ENCODE measurements at places on chromosomes 1 and 21.

DNA sequence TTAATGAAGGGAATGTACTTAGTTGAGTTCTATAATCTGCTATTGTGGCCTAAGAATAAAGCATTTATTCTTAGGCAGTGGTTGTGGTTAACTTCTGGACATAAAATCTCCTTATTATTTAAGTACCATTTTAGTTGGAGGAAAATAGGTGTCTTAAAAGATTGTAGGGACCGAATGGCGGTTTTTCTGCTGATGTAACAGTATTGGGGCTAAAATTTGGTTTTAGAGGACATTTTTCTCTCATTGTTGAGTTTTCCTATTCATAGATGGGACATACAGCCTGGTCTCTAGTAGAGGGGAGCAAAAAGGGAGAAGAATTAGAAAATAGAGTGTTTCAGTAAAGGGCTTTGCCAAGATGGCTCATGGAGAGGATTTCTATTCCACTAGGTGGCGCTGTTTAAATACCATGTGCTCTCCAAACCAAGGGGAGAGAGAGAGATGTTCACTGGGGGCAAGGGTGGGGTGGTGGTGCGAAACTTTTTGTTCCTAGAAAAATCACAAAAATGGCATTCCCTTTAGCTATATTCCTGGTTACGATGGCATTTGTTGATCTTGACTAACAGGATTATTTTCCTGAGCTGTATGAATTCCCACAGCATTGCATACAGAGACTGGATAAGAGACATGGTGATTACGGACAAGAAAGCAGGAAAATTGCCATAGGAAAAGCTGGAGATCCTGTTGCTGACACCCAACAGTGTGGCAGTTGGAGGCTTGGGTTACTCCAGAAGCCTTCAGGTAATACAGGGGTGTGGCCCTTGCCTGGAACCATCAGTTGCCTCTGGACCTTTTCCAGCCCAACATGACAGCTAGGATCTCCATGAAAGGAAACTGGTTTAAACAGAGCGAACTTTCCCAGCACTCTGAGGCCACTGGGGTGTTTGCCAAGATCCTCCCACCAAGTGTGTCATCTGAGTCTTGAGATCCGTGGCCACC, 18.2 kb upstream of the FCGR2A start:
- no peak for DNase-seq

DNA sequence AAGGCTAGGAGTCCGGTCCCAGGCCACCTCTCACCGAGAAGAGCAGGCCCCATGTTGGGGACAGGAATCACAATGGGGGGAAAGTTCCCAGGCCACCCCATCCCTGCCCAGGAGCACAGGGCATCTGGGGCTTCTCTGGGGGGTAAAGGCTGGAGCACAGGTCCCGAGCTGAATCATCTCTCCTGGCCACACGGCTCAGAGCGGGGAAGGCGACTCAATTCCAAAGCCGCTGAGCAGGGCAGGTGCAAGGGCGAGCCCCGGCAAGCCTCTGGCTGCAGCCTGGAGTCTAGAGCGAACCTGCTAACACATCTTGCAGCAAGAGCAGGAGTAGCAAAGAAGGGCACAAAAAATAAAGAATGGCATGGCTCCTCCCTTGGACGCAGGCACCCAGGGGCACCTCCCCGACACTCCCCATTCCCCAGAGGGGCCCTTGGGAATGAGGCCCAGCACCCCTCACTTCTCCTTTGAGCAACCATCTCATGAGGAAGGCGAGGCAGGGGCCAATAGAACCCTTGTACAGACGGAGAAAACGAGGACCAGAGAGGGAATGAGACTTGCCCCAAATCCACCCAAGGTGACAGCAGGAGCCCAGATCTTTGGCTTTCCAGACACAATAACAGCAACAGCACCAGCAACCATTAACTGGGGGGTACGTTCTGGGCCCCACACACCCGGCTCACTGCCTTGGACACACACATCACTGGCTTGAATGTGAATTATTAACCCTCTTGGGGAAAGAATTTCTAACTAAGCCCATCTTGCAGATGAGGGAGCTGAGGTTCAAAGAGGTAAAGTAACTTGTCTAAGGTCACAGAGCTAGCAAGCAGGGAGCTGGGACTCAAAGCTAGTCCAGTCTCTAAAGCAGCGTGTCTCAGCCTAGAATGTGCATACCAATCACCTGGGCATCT, 20.7 kb upstream of the ALDH4A1 start:
- no peak for DNase-seq

DNA sequence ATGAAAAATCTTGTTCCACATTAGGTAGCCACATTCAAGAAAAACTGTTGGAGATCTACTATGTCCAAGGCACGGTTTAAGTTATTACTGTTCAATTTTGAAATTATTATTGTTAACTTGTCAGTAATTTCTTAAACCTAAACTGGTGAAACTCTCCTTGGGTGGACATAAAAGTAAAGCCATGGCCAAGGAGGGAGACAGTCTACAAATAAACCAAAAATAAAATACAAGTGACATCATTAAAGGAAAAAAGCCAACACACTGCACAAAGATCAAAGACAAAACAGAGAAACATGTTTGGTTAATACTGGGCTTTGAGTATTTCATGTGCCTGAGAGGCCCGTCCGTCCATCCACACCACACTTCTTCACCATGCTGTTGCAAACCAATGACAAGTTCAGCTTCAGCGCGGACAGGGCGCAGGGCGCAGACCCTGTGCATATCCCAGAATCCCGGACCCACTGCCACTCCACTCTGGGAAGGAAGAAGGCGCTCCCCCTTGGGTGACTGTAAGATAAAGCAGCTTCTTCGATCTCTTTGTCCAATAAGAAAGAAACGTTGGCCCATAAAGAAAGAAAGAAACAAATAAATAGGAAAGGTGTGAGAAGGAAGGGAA, 918 bp upstream of the RASAL2 start:
- peak; percentile 6 for DNase-seq

GRCh38 chr1:113804421-113805255, 7.6 kb downstream of the RSBN1 start:
- no peak for DNase-seq

- no peak for DNase-seq
These were observed 362.7 kb upstream of the B3GALT2 start for GRCh38 chr1:193549081-193549480.

- DNase-seq = no peak
These were observed 28.3 kb downstream of the BACH1 start for GRCh38 chr21:29326914-29327554.

DNA sequence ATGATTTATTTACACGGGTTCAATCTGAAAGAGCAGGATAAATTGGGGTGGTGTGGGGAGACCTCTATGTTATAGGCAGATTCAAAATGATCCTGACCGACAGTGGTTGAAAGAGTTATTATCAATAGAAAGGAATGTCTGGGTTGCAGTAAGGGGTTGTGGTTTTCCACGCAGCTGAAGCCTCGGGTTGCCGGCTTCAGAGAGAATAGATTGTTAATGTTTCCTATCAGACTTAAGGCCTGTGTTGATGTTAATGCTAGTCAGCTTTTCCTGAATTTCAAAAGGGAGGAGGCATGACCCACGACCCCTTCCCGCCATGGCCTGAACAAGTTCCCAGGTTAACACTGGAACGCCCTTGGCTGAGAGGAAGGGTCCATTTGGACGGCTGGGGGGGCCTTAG, 2.2 kb upstream of the UBE2J2 start:
- no peak for DNase-seq

- DNase-seq = no peak
These were observed 23.4 kb downstream of the SPSB1 start for GRCh38 chr1:9316080-9316444.

DNA sequence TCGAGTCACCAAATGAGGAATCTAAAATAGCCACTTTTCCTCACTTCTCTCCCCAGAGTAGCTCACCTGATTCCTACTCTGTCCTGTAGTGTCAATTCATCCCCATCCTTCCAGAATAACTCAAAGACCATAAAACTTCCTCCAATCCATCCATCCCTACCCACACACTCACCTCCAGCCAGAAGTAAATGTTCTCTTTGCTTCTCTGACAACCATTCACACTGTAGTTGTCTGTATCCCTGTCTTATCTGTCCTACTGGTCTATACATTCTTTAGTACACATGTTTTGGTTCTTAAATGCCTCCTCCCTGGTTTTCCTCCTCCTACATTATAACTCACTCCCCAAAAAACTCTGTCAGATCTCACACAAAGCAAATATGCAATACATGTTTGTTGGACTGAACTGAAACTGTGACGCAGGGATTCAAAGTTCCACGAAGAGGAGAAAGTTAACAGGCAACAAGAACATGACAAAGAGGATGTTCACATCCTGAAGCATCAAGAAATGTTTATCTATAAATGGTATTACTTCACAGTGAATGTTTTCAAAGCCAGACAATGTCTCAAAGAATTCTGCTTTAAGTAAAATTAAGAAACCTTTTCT, 11.0 kb downstream of the TP53BP2 start:
- DNase-seq = no peak

GRCh38 chr1:231638647-231639046, 12.1 kb downstream of the DISC1 start:
- no peak for DNase-seq

Data from pancreas (tissue), 10 donors.